GM04504 (cell line): ENCODE measurements at places on chromosomes 12 and 14.

GRCh38 chr14:34365309-34365915 is 96.6 kb downstream of the SPTSSA start:
- no peak for DNase-seq

- DNase-seq, result no peak
Observed at GRCh38 chr14:72444701-72445100, 449.2 kb downstream of the DPF3 start.

DNA sequence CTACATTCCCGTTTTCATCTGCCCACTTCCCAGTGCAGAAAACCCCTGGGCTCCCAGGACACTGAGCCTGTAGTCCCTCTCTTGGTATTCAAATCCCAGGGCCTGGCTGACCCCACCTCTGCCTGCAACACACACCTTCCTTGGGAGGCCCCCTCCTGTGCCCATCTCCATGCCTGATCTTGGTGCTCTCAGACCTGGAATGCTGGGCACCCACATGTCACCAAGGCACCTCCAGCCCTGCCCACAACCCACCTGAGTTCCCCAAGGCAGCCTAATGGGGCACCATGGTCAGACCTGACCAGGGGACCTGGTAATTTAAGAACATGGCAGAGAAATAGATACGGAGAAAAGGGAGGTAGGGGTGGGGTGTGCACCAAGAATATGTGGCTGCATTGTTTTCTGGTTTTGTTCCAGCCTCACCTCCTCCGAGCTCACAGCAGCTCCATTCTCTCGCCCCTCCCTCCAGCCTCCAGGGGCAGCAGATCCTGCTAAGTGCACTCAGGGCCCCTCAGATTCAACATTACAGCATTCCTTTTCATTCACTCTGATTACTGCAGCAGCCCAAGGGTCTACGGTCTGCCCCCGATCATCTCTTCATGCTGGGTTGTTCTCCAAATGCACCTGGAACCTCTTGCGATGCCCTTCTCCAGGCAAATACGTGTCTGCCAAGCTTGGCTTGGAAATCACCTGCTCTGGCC is 9.2 kb upstream of the HSP90AA1 start:
- DNase-seq, result no peak

- no peak for DNase-seq
Observed at GRCh38 chr12:105864901-105865300, 273.9 kb downstream of the NUAK1 start.

DNA sequence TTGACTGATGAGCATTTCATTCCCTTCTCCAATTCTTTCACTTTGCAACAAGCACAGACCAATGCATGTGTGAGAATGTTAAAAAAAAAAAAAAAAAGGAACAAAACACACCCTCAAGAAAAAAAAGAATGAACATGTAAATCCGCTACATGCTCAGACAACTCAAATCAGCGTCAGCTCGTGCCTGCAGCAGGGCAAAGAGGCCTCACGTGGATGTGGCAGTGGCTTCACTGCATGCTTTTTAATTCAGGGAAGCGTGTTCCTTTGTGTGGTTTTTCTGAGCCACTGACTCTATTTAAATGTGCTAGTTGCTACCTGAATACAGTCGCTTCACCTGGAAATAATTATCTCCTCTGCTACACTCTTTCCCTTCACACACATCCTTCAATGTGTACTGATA is 55.1 kb downstream of the PPP1R36 start:
- DNase-seq, result no peak

DNA sequence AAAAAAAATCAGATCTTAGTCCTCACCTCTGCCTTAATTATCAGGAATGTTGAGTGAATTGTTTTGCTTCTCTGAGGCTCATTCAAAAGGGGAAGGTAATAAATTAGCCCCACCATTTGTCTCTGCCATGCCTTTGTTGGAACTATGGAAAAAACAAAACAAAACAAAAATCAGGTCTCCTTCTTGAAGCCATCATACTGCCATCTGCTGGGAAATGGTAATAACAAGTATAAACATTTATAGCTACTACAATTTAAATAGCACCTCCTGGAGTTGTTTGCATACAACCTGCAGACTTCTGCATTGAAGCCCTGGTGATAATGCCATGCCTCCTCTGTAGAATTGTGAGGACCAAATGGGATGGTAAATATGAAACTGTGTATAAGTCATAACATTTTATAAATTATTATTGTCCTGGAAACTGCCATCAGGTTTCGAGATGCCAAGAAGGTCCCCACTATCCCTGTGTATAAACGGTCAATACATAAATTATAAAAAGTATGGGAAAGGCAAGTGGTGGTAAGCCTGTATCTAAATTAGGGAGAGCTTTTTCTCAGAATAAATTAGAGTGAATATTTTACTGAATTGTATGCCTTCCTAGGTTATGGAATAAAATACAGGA is 87.2 kb upstream of the FGD4 start:
- DNase-seq, result peak; percentile 34

- DNase-seq, result no peak
Observed at GRCh38 chr12:111334393-111334915, 34.4 kb downstream of the PHETA1 start.

DNA sequence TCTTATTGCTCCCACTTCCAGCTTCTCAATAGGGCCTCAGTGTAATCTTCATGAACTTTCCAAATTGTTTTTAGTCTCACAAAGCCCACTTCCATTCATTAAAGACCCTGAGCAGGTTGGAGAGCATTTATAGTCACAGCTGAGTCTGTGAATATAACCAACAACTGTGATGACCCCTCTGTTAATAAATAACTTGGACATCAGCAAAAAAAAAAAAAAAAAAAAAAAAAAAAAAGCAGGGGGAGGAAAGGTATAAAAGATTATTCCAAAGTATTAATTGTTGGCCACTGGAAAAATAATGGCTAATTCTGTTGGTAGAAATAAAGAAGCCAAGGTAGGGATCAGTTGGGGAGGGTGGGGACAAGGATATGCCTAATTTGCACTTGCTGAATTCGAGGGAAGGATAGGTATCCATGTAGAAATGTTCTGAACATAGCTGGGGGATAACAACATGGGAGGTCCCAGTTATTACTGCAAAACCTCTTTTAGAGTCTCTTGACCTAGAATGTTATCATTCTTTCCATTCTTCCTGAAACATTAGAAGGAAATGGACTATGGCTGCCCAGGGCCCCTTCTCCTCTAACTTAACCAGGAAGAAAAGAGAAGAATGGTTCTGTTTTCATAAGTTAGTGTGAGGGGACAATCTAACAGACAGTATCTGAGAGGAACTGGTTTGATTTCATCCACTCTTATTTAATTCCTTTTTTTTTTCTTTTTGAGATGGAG is 56.5 kb downstream of the SAMD4A start:
- DNase-seq, result no peak

GRCh38 chr14:25411781-25412757 is 362.1 kb upstream of the STXBP6 start:
- DNase-seq, result no peak

GRCh38 chr14:66638689-66639088 is 130.7 kb downstream of the GPHN start:
- no peak for DNase-seq

DNA sequence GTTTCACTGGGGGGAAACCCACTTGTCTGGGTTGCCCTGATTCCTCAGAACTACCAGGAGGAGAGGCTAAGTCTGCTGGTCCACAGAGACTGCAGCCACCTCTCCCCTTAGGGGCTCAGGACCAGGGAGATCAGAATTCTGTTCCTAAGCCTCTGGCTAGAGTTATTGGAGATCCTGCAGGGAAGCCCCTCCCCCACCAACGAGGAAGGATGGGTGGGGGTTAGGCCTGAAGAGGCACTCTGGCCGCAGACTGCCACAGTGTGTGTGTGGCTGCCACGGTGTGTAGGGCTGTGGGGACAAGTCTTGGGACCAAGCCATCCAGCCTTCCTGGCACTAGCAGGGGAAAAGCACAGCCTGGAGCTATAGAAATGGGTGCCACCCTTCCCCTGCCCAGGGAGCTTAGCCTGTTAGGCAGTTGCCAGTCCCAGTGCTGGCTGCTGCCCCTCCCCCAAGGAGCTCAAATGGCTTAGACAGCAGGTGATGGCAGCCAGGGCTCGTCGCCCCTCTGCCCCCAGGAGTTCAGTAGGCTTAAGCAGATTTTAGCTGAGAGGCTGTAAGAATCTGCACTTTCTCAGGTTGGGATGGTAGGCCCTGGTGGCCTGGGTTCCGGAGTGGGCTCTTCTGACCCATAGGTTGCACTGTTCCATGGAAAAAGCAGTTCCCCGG is 107.7 kb downstream of the ERGIC2 start:
- no peak for DNase-seq

DNA sequence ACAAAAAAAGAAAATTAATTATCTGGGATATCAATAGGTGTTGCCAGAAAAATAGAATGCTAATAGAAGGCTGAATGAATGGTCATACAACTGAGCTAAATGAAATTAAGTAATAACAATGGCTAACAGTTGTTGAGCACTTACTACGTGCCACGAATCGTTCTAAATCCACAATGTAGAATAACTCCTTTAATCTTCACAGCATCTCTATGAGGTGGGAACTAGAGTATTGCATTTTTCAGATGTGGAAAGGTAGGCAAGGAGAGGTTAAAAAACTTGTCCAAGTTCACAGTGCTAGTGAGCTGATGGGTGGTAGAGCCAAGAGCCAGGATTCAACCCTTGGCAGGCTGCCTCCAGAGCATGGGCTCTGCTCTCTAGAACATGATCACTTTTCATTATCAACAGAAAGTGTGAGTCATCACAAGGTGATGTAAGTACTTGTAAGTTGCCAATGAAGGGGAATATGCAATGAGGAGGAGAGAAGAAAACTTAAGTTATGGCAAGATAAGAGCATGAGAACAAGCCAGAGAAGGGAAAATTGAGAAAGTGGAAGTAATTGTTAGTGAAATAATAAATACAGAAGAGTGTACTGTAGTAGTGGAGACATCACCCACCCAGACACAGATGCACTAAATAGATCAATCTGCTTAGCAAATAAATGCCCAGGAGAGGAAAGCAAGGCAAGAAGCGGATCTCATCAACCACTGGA is 122.1 kb downstream of the PRKD1 start:
- peak; percentile 48 for DNase-seq

DNA sequence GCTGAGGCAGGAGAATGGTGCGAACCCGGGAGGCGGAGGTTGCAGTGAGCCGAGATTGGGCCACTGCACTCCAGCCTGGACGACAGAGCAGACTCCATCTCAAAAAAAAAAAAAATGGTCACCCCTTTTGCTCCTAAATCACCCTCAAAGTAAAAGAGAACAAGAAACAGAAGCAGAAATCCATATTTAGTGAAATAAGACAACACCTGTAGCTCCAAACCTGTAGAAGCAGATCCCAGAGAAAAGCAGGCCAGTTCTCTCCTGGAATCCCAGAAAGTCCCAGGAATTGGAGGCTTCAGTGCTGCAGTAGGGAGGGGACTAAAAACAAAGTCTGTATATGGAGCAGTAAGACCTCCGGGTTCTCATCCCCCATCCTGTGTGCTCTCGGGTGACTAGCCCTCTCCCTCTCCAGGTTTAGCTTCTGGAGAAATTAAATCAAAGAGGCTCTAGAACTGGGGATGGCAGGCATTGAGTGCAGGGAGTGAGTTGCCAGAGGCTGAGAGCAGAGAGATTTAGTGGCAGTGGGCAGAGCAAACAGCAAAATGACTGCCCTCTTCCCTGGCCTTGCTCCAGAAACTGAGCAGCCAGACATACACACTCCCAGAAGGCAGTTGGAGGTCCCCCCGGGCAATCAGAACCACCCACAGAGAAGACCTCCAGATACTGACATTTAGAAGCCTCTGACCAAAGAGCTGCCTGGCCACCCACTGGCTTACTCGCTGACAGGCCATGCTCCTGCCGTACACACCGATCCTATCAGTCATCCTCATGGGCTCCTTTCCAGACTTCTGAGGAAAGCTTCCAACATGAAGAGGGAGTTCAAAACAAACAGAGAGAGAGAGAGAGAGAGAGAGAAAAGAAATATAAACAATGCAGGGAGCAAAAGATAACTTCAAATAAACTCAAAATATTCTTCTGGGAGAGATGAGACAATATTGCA is 6.3 kb upstream of the MLXIP start:
- peak; percentile 88 for DNase-seq

DNA sequence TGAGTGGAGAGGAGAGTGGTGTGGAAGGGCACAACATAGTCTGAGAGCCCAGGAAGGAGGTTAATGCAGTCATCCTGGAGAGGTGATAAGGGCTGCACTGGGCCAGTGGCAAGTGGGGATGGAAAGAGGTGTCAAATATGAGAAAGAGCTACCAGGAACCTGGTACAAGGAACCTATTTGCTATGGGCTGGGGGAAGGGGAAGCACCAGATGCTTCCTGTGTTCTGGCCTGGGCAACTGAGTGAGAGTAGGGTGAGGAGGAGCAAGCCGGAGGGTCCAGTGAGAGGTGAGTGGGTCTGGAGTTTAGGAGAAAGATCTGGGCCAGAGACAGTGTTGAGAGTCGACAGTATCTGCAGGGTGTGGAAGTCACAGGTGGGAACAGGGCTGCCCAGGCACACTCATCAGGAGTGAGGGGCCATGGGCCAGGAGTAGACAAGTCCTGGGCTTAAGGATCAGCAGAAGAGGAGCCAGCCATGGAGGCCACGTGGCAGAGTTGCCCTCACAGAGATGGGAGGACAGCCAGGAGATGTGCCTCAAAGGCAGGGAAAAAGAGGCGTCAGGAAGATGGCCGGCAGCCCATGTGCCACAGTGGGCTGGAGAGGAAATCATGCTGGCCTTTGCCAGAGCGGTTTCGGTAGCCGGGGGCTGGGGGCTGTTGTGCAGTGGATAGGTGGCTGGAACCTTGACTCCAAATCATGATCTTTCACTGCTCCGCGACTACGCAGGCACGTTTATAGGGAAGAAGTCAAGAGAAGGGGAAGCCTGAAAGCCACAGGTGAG is 2.9 kb upstream of the AQP6 start:
- no peak for DNase-seq

GRCh38 chr12:73053893-73054292 is 781.7 kb downstream of the TRHDE start:
- DNase-seq, result no peak

DNA sequence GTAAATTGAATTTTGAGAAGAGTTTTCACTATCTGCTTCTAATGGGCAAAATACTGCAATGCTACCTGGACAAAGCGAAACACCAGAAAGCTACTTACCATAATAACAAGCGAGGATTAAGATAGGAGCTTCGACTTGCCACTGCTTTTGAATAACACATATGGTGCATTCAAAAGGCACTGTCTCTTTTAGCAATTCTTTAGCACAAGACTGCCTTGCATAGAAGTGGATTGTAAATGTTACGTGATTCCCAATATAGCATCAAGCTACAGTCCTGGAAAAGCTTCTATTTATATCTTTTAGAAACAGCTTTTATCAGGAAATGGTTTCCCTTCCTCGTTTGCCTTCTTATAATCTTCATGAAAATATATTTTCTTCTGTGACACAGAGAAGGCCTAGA is 258.7 kb upstream of the PDE3A start:
- DNase-seq, result no peak

- no peak for DNase-seq
Observed at GRCh38 chr12:15535352-15535781, 213.1 kb downstream of the PTPRO start.

DNA sequence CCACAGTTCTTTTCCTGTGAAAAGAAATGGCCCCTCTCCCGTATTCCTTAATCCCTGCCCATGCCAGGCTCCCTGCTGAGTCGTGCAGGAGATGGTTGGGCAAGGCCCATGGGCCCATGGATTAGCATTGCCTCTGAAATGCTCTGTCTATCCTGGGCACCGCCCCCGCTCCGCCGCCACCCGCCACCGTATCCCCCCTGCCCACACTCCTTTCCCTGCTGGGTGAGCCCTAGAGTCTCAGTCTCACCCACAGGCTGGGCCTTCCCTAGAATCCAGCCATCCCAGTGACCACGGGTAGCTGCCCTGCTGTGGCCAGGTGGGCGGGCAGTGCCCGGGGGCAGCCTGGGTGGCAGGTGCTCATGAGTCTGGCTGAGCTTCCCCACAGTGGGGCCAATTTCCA is 50.6 kb downstream of the TSPAN11 start:
- DNase-seq, result no peak
